Activated CD8-positive, alpha-beta memory T cell treated with anti-CD3 and anti-CD28 coated beads for 48 hours (primary cell): ENCODE measurements at places on chromosomes 7 and 10.

DNA sequence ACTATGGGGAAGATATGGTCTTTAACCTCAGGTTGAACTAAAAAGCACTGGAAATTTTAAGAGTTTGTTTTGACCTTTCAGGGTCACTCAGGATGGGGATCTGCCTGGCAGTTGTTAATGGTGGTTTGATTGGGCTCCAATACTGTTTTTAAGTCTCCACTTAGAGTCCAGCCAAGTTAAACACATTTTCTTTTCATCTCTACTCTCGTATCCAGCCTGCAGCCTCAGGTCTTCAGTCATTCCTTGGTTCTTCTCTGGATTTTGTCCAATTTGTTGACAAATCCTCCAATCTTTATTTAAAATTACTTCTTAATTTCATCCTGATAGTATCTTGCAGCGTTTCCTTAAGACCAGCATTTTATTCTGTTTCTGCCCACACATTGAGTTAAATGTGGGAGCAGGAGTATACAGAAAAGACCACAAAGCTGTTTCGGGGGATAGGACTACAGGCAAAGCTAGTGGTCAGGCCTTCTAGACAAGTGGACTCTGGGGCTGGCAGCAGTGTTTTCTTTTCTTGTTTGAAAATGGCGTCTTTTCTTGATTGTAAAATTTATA lies 133.2 kb upstream of the INHBA start:
- no peak for DNase-seq

GRCh38 chr7:44305564-44306507 lies 19.6 kb downstream of the CAMK2B start:
- DNase-seq, result no peak

- no peak for DNase-seq
These were observed 34.7 kb downstream of the PODXL start for GRCh38 chr7:131521651-131522163.

DNA sequence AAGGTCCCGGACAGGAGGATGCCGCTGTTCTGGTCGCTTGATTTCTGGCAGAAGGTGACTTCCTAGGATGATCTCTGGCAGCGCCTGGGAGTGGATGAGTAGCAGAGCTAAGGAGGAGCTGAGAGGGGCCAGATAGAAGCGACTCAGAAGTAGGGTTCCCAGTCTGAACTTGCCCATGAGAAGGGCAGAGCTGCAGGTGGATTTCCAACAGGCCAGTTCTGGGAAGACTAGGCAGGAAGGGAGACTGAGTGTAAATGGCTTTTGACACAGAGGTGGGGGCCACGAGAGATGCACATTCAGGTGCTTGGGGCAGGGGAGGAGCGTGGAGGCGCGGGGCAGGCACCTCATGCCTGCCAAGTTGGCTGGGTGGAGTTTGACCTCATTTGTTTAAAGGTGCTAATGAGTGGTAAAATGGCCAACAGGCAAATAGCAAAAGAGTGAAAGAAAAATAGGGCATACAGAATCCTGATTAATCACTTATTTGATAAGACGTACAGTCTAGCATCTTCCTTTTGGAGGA lies 58.8 kb downstream of the SHH start:
- DNase-seq, result no peak

DNA sequence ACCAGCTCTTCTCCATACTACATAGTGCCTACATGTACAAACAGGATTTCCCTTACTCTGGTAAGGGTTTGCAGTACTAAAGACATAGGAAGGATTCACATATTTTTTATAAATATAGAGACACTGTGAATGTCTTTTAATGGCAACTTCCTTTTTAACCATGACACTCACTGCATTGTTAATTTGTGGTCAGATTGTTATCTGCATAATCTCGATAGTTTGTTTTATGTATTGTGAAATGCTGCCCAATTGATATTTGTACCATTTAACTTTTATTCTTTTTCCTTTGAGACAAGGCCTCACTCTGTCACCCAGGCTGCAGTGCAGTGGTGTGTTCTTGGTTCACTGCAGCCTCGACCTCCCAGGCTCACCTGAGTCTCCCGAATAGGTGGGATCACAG lies 39.7 kb downstream of the SP8 start:
- DNase-seq, result no peak

DNA sequence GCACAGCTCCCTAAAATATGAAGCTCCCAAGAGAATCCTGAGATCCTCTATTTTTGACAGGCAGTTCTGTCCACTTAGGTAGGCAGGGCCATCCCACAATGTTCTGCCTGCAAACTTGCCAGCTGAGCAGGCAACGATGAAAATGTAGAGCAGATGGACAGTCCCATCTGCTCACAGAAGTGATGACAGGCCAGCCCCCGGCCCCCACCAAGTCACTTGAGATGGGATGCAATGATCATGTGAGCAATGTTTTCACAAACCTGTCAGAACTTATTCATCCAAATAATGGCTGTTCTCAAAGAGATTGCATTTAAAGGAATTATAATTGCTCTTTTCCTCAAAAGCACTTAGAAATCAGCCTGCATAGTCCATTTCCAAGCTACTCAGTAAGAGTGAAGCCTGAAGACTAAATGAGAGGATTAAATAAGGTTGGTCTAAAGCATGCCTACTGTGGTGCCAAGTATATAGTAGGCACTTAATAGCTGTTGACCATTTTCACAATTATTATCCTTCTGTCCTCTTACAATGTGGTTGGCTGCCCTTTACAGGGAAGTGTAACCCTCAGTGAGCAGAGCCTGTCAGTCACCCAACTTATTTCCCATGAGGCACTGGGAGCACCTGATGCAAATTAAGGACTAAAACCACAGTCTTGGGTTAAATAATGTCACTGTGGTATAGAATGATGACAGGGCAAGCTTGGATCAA lies 301.2 kb downstream of the FGFR2 start:
- DNase-seq, result no peak

- no peak for DNase-seq
These were observed 176.4 kb upstream of the PTN start for GRCh38 chr7:137519947-137520346.

GRCh38 chr7:24828891-24829661 lies 71.8 kb upstream of the GSDME start:
- DNase-seq, result no peak

- no peak for DNase-seq
These were observed 156.1 kb downstream of the ADARB2 start for GRCh38 chr10:1581189-1581588.

- DNase-seq, result no peak
These were observed 79.8 kb upstream of the MPP7 start for GRCh38 chr10:28382525-28383269.

GRCh38 chr7:126486806-126487205 lies 765.9 kb downstream of the GRM8 start:
- no peak for DNase-seq

GRCh38 chr10:109958059-109958458 lies 34.7 kb upstream of the XPNPEP1 start:
- DNase-seq, result no peak

- no peak for DNase-seq
These were observed 23.6 kb downstream of the FKBP6 start for GRCh38 chr7:73351447-73352167.

GRCh38 chr10:32377458-32378259 lies 30.7 kb upstream of the EPC1 start:
- DNase-seq, result no peak

DNA sequence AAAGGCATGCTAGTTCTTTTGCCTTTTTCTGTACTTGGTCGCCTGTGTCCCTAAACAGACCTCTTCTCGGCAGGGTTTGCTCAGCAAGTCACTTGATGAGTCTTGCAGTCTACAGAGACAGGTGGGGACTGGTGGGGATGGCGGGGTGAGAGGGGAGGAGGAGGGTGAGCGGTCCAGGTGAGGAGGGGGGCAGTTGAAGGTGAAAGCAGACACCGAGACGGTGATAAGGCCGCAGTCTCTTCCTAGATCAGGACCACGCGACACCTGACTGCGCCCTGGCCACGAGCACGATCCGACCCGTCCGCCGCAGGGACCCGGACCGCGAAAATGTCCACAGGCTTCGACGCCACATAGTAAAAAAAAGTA lies 566 bp downstream of the ASNS start:
- DNase-seq, result no peak

DNA sequence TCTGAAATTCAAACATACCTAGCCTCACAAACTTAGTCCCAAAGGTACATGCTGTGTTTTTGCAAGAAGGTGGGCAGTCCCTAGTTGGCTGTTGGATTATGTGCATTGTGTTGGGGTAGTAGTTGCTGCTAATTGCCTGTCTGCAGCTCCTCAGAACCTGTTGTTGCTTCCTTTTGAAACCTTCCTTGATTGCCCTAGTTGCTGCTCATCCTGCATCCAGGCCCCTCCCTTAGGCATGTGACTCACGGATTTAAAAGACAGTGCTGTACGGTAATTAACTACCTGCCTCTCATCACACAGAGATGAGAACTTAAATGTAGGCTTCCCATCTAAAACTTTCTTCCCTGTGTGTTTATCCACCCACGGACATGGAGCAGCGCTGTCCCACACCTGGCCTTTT lies 67.7 kb downstream of the BMPR1A start:
- DNase-seq, result no peak

DNA sequence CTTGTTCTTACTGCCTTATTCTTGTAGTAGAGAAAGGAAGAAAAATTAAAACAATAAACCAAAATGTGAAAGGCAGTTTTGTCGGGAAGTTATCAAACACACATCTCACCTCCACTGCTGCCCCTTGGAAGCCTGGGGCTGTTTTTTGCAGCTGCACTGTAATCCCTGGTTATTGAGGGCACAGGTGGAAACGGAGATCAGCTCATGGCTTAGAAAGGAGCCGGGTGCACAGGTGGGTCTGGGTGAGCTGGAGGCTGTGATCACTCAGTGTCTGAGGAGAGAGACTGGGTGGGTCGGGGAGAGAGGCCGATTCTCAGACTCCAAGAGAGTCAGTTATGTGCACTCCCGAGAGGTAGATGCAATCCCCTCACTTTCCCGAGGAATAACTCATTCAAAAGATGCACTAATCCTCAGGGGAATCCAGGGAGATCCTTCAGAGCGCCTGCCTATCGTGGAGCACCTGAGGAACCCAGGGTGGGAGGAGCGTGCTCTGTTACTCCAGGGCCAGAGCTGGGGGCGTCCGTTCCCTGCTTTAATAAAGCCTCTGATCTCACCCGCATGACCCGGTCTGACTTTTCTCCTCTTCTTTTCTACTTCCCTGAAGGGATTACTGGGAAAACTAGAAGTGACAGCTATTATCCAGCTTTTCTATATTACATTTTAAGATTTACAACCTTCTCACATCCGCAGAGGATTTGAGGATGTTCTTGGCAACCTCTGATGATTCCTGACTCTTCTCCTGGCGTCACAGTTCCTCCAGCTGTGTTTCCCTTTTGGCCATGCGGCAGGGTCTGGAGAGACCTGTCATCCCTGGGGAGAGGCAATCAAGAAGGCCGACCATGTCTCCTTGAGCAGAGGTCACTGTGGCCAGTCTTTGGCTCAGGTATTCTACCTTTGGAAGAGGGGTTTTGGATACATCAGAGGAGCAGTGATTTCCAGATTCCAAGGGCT lies 82.1 kb downstream of the CAMK1D start:
- no peak for DNase-seq
